ENCODE measurements at places on chromosomes 1 and 21. TPM values are rescaled to one million over a fixed set of nuclear protein-coding genes. Genes with fewer than 3 reads are reported as not detected.

- no peak for DNase-seq
Measured at GRCh38 chr1:237913345-237913744, 22.6 kb upstream of the ZP4 start.

Gene CACNA1E
- total RNA-seq, result 77.4 TPM

DNA sequence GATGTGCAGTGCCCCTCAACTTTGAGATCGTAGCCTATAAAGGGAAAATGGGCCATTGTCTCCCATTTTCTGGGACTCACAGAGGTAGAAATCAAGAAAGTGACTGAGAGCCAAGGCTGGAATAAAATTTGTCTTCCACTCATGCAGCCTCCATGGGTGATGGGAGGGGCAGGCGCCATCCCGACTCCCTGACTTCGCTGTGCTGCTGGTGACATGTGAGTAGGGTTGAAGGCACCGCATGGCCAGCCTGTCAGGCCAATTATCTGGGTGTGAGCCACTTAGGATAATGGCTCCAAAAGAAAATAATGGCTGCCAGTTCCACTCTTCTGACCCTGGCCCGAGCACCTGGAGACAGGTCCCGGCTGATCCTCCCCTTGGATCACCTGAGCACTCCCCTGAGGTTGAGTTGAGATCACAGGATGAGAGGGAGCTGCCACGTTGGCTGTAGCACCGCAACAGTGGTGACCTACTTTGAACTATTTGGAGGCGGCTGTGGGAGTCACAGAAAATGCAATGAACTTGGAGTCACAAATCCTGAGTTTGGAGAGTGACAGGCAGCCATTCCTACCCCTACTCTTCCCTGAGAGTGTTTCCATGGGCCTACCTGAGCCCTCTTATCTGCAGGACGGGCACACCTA lies 26.3 kb downstream of the CAPN9 start:
- DNase-seq, result no peak

Gene NECTIN4
- total RNA-seq, result not detected

Gene LCE3E
- total RNA-seq, result not detected

Gene RBBP4
- total RNA-seq, result 212 TPM

- no peak for DNase-seq
Measured at GRCh38 chr21:18524097-18524880, 120.7 kb upstream of the TMPRSS15 start.

DNA sequence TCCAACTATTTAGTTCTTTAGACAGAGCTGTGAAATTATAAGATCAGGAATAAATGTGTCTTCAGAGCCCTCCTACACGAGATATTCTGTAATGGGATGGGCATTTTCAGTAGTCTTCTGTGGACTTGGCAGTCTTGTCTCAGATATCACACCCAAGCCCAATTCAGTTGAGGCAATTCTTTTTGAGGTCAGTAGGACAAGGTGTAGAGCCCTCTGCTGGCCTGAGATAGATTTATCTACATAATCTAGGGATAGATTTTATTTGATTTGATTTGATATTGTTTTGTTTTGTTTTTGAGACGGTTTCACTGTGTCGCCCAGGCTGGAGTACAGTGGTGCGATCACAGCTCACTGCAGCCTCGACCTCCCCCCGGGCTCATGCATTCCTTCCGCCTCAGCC lies 77.5 kb downstream of the FMN2 start:
- no peak for DNase-seq

GRCh38 chr21:39447264-39447663 lies 1.7 kb upstream of the LCA5L start:
- no peak for DNase-seq

DNA sequence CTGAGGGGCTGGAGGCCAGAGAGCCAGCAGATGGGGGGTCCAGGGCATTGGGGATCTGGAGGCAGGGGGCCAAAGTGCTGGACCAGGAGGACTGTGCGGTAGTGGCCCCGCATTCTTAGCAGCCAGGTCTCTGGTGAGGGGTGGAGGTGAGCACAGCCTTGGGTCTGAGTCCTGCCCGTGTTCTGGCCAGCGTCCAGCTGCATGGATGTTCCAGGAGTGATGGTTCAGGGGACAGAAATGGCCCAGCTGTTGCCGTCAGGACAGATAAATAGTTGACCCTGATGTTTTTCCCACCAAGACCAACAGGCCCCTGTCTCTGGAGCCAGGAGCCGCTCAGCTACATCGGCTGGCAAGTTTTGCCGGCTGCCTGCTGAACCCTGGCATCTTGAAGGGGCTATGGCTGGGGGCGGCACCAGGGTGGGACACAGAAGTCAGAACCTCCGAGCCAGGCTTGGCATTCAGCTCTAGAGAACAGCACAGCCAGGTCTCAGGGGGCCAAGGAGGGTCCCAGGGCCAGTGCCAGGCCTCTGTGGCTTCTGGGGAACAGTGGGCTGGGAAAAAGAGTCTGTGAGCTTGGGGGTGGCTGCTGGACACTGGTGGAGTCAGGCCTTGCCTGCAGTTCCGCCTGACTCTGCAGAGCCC lies 19.4 kb upstream of the TTC34 start:
- DNase-seq, result no peak

Gene CFAP74
- 0.47 TPM for total RNA-seq

Gene GPR3
- total RNA-seq, result not detected

DNA sequence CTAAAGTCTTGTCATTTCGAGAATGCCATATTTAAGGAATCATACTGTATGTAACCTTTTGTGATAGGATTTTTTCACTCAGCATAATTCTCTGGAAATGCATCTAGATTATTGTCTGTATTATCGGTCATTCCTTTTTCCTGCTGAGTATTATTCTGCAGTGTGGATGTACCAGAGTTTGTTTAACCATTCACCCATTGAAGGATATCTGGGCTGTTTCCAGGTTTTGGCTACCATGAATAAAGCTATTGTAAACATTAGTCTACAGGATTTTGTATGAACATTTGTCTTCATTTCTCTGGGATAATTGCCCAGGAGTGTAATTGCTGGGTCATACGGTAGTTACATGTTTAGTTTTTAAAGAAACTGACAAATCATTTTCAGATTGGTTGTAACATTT lies 61.8 kb downstream of the ATP1A1 start:
- DNase-seq, result no peak

GRCh38 chr1:85360730-85361493 lies 84.5 kb upstream of the BCL10 start:
- DNase-seq, result peak; percentile 5

DNA sequence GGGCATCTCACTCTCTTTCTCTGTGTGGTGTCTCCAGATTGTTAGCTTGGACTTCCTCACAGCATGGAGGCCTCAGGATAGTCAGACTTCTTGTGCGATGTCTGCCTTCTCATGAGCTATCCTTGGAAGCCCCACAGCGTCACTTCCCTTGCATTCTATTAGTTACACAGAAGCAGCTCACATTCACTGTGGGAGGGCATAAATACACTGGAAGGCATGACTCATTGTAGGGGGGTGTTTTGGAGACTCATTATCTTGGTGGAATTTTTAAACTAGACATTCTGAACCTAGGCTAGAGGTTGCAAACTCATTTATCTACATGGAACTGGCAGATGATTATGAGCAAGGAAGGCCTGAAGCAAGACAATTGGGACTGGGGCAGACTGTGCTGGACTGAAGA lies 21.4 kb upstream of the FASLG start:
- DNase-seq, result no peak

DNA sequence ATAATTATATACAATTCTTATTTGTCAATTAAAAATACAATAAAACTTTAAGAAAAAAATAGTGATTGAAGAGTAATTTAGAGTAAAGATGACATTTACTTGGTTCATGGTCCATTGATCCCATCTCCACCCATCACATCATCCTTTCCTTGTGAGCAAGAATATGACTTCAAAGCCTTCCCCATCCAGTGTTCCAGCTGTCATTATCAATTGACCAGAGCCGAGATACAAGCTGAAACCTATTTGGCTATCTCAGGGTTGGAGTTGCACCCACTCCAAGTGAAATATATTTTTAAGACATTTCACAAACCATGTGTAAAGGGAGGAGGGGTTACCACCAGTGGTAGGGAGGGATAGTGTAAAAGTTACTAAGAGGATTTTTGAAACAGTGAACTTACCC lies 428.9 kb upstream of the C1orf87 start:
- DNase-seq, result no peak

DNA sequence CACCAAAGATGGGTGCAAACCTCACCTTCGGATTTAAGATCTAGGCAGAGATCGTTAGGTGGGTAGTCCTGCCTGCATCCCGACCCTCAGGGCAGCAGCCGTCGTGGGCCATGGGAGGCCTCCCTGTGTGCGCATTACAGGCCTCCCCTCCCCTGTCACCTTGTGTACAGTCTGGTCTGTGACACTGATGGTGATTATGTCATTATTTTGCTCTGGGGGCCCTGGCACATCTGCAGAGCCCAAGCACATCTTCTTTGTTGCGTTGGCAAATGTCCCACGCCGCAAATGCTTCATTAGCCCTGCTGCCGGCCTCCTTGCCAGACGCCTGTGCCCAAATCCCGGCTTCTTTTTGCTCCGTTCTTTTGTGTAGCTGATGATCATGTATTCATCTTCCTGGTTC lies 31.7 kb downstream of the PROX1 start:
- DNase-seq, result no peak

Gene POGZ
- 37.3 TPM for total RNA-seq

Gene CFAP141
- total RNA-seq, result not detected

- DNase-seq, result peak; percentile 94
Measured at GRCh38 chr1:15885701-15886610, 38.4 kb downstream of the SPEN start.

Gene GJB3
- total RNA-seq, result not detected

- DNase-seq, result no peak
Measured at GRCh38 chr1:109280862-109281261, 2.1 kb downstream of the PSRC1 start.

Gene HTR6
- 0.16 TPM for total RNA-seq

GRCh38 chr1:231027136-231027925 lies 12.7 kb downstream of the FAM89A start:
- DNase-seq, result no peak

Data from occipital lobe (tissue), 3 donors.